ENCODE measurements at places on chromosomes 11 and 22.

DNA sequence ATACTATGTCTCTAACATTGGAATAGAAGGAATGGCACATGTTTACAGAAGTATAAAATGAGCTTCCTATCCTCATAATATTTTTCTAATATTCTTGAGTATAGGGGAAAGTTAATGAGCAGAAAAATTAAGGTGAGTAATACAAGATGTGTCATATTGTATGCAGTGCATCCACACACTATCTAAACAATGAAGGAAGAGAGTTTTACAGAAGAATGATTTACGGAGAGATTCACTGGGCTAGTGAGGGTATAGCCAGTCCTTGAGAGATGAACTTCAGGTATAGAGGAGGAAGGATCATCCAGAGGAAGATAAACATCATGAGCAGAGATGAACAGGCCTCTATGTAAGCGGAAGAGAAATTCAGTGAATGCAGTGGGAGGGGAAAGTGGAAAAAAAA lies 569.0 kb downstream of the CNTN5 start:
- no peak for DNase-seq

DNA sequence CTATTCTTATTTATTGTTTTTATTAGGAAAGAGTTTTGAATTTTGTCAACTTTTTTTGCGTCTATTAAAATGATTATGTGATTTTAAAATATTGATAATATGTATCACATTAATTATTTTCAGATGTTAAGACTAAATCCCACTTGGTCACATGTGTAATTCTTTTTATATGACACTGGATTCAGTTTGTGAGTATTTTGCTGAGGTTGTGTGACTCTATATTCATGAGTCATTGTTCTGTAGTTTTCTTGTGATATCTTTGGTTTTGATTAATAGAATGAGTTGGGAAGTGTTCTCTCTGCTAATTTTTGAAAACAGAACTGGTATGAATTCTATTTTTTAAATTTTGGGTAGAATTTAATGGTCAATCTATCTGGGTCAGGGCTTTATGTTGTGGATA lies 317.9 kb downstream of the ETS1 start:
- no peak for DNase-seq

- no peak for DNase-seq
Measured at GRCh38 chr22:17637490-17638181, 921 bp upstream of the BCL2L13 start.

- no peak for DNase-seq
Measured at GRCh38 chr11:16873289-16873688, 134.8 kb downstream of the C11orf58 start.

DNA sequence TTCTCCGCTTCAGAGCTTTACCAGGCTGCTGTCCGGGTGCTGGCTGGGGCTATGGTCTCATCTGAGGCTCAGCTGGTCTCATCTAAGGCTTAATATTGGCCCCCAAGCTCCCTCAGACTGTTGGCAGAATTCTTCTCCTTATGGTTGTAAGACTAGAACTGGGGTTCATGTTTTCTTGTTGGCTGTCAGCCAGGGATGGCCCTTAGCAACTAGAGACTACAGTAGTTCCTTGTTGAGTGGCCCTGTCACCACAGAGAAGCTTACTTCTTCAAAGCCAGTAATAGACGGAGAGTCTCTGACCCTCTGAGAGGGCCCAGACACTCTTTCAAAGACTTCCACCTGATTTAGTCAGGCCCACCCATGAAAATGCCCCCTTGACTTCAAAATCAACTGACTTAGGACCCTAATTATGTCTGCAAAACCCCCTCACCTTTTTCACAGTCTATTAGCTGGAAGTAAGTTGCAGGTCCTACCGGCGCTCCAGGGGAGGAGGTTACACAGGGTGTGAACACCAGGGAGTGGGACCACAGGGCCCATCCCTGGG lies 24.2 kb upstream of the TREH start:
- no peak for DNase-seq

DNA sequence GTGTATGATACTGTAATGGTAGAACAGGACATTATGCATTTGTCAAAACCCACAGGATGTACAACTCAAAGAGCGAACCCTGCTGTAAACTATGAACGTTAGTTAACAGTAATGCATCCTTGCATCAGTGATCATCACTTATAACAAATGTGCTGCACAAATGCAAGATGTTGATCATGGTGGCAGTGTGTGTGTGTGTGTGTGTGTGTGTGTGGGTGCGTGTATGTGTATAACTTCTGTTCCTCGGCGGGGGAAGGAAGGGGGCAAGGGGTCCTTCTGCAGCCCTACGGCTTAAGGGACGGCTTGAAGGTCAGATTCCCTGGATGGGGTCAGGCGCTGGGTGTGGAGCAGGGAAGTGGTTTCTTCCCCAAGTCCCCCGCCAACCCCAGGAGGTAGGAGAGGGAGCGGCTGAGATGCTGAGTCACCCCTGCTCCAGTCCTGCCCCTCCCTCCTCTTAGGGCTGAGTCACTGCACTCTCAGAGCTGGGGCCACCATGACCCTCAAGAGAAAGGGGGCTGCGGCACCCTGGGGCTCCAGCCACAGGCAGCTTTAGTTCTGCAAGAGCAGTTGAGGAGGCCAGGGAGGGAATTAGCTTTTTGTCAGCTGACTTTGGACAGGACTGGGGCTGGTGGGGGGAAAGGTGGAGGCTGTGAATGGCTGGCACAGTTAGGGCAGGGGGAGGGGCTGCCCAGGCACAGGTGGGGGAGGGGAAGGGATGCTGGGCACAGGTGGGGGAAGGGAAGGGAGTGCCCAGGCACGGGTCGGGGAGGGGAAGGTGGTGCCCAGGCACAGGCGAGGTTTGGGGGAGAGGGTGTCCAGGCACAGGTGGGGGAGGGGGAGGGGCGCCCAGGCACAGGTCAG lies 8.8 kb upstream of the CTSD start:
- DNase-seq, result peak; percentile 91

- no peak for DNase-seq
Measured at GRCh38 chr11:12172493-12173013, 62.2 kb downstream of the MICAL2 start.

DNA sequence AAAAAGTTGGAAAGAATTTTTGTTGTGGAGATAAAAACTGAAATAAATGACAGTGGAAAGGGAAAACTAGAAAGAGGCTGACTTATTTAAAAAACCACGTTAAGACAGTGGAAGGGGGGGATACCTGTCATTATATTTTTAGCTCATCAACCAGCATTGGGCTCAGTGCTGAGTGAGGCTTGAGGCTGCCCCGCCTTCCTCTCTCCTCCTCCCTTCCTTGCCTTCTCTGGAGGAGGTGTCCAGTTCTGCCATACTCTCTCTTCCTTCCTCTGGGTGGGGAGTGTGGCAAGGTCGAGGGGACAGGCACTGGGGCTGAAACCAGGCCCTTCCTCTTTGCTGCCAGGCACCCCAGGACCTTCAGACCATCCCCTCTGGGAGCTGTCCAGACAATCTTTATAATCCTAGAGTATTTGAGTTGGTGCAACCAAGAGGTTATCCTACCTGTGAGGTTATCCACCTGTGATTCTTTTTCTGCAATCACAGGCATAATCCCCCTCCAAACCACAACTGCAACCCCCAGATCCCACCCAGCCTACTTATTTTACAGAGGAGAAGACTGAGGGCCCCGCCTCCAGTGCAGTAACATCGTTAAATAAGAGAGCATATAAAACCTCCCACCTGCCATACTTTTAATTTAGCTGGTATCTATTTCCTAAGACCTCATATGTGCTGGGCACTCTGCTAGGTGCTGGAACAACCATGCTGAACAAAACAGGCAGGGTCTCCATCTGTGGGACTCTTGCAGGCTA lies 578.5 kb downstream of the BUD13 start:
- DNase-seq, result no peak

GRCh38 chr22:37176464-37177061 lies 11.5 kb downstream of the C1QTNF6 start:
- no peak for DNase-seq

- DNase-seq, result no peak
Measured at GRCh38 chr22:17938484-17938924, 85.9 kb downstream of the MICAL3 start.

DNA sequence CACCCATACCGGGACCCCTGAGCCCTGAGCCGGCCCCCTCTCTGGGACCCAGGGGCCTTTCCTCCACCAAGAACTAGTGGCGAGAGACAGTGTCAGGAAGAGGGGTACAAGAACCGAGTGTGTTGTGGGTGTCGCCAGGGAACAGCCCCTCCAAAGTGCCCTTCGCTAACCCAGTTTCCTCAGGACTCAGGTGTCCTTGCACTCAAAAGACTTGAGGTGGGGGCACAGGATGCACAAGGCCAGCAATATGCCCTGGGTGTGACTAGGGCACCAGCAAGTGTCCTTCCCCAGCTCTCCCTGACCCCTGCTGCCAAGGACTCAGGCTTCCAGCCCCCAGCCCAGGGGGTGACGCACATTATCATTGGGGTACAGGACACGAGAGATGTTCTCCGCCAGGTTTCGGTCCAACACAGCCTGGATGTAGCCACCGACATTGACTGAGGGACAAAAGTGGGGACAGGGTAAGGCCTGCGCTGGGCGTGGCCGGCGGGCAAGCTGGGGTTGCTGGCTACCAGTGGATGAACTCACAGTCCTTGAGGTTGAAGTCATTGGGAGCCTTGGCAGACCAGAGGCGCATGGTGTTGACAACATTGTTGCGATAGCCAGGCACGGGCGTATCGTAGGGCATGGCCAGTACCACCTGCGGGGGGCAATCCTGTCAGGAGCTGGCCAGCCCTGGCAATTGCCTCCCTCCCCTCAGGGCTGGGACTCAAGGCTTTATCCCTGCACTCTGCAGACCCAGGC lies 4.7 kb downstream of the PYGM start:
- DNase-seq, result no peak

GRCh38 chr22:20574920-20575353 lies 67.5 kb downstream of the MED15 start:
- no peak for DNase-seq

DNA sequence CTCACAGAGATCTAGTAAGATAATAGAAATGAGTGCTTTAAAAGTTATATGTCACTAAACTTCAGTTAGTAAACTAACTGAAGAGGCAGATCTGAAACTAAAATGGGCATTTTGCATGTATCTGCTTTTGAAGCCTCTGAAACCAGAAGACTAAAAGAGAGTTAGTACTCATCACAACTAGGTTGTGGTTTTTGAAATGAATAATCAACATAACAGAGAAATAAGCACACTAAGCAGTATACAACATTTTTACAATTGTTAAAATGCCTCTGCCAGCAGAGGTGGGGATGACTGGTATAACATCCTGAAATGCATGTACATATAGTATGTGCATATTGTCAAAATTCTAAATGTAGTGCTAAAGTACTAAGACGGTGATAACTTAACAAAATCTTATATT lies 564.5 kb downstream of the DLG2 start:
- no peak for DNase-seq

DNA sequence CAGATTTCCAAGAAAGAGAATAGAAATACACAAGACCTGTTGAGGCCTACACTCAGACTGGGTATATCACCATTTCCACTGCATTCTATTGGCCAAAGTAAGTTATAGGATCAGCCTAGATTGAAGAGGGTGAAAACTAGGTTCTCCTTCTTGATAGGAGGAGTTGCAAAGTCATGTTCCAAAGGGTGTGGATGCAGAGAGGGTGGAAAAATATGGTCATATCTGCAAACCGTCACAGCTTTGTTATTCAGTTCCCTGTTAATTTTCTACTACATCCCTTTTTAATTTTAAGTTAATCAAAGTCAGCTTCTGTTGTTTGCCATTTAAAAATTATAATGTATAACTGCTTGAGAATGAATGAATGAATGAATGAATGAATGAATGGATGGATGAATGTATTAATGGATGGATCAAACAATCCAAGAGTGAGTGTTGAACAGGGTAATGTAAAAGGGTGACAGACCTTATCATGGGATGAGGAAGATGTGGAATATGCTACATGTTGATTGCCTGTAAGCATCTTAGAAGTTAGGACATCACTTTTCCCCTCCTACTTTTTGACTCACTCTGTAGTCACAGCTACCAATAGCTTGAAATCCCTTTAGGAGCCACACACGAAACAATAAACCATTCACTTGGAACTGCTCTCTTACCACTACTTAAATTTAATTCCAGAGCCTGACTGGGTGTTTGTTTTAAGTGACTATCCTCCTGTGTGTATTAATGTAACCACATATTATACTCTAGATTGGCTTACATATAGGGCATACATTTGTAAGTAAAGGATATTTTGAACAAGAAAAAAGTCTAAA lies 121.5 kb downstream of the CCDC34 start:
- peak; percentile 56 for DNase-seq

GRCh38 chr22:35541254-35541748 lies 670 bp downstream of the RASD2 start:
- no peak for DNase-seq

GRCh38 chr22:22380098-22381030 lies 128.2 kb downstream of the ZNF280B start:
- DNase-seq, result no peak

DNA sequence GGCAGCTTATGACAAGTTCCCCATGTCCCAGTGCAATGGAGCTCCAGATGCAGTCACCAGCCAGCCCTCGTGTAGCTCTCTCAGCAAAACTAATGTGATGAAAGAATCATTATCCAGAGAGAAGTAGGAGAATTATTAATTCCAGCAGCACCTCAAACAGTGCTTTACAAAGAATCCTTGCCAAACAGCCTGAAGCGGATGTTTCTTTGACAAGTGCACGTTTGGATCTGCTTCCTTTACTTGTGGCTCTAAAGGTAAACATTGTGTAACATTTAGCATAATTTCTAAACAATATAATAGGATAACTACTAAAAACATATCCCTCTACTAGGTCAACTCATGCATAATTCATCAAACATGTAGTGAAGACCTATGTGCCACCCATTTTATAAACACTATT lies 197.0 kb downstream of the FAM181B start:
- DNase-seq, result no peak

- DNase-seq, result no peak
Measured at GRCh38 chr11:104967534-104968354, 630 bp downstream of the CASP4 start.

DNA sequence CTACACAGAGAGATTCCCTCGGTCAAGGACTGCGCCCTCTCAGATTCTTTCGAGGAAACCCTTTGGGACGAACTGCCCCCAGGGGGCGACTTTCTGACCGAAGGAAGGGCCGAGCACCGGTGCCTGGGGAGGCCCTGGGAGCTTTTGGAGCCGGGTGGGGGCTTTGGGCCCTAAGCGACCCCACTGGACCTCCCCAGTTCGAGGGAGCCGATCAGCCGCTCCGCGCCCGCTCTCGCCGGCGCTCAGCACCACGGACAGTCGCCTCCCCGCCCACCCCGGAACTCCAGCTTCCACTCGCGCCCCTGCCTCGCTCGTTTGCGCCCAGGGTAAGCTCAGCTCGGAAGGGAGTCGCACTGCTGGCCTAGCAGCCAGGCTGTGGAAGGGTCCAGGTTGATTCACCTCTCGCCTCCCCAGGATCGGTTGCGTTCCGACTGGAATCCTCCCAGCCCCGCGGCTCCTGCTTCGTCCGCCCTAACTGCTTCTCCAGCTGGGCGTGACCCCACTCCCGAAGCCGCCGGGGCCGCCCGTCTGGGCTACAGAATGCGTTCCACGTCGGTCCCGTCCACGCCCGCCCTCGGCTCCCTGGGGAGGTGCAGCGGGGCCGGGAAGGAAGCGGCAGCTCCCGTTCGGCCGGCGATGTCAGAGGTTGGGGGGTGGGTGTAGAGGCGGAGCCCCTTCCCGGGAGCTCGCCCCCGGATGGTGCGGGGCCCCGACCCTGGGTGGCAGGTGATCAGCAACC lies 428 bp downstream of the SCN3B start:
- DNase-seq, result peak; percentile 12

- DNase-seq, result no peak
Measured at GRCh38 chr11:27294654-27295053, 68.4 kb downstream of the CCDC34 start.
